ENCODE measurements at places on chromosomes 1 and 21. TPM values are rescaled to one million over a fixed set of nuclear protein-coding genes. Genes with fewer than 3 reads are reported as not detected.
A peak's percentile ranks its signal among the peaks of the same experiment; 100 is the strongest.

GRCh38 chr1:164557270-164557669 lies 1.7 kb upstream of the PBX1 start:
- peak; percentile 50 for DNase-seq

GRCh38 chr1:183577897-183578465 lies 12.3 kb downstream of the NCF2 start:
- DNase-seq, result no peak

Gene CD5L
- total RNA-seq, result not detected

DNA sequence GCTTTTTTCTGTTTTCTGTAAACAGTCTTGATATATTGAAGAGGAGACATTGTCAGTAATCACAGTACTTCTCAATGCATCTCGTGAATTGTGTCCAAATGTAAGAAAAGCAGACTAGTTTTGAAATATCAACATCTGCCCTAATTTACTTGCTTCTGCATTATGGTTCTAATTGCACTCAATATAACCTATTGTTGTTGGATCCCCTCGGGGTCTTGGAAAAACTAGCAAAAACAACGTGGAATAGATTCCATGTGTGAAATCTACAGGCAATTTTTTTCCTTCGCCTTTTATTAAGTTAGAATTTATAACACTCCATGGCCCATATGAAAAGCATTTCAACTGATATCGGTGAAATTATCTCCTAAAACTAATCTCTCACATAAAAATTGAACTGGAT lies 236.5 kb downstream of the TTLL7 start:
- no peak for DNase-seq

All from fibroblast of the aortic adventitia (primary cell).